Left renal pelvis (tissue), 4 donors: ENCODE measurements at places on chromosomes 2 and 18.

DNA sequence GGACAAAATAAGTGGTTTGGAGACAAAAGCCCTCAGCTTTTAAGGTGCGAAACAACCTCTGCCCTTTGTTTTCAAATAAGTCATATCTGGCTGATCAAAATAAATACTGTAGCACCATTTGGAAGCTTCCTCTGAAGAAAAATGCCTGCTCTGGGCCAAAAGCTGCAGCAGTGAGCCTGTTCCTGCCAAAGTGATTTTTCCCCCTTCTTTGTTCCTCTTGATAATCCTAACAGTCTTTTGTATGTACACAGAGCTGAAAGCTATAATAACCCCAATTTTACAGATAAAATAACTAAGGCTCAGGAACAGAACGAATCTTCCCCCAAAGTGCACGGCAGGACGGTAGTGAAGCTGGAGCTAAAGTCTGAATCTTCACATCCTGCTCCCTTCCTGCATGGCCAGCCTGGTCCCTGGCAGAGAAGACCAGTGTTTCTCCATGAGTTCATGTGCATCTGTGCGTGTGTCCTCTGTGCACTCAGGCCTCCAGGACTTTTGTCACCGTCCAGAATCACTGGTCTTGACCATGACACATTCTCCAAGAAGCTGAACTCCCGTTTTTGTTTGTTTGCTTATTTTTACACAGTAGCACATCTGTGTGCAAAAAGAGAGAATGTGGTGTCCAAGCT is 2114.1 kb upstream of the PIK3C3 start:
- no peak for DNase-seq

- DNase-seq, result no peak
Observed at GRCh38 chr2:181152701-181153100, 172.3 kb downstream of the UBE2E3 start.

- DNase-seq, result no peak
Observed at GRCh38 chr2:25041307-25041927, 459 bp upstream of the EFR3B start.

GRCh38 chr18:48824231-48824970 is 126.4 kb downstream of the SMAD7 start:
- no peak for DNase-seq

GRCh38 chr2:178899656-178900055 is 92.4 kb upstream of the TTN start:
- DNase-seq, result no peak

- DNase-seq, result no peak
Observed at GRCh38 chr2:71510196-71510807, 56.9 kb downstream of the DYSF start.

- DNase-seq, result no peak
Observed at GRCh38 chr2:1318366-1319009, 94.8 kb upstream of the TPO start.

DNA sequence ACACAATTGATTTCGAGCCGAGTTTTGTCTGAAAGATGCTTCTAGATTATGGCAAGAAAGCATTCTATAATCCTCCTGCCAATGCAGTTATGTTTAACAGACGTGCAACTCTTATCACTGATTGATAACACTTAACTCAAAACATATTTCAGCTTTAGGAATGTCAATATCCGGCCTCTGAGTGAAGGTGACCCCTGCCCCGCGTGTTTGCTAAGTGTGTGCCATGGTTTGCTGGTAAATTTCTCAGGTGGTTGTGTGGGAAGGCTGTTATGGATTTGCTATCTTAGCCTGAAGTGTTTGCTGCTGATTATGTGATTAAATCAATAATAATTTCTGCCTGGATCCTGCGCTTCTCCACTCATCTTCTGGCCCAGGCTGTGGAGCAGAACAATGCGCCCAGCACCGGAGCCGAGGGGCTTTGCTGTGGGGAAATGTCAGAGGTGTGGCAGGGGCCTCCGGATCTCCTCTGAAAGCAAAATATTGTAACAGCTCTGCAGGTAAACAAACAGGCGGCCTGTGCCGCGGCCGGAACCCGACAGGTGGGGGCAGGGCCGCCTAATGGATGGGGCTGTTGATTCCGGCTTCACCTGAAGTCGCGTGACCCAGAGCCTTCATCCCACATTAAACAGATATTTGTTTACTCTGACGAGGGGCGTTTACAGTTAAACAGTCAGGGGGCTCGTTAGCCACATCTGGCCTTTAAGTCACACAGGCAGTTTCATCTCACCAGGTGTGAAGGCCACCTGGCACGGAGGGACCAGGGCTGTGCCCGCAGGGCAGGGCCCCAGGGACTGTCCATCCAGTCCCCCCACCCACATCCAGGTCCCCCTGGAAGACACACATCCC is 210.7 kb upstream of the SALL3 start:
- DNase-seq, result no peak

DNA sequence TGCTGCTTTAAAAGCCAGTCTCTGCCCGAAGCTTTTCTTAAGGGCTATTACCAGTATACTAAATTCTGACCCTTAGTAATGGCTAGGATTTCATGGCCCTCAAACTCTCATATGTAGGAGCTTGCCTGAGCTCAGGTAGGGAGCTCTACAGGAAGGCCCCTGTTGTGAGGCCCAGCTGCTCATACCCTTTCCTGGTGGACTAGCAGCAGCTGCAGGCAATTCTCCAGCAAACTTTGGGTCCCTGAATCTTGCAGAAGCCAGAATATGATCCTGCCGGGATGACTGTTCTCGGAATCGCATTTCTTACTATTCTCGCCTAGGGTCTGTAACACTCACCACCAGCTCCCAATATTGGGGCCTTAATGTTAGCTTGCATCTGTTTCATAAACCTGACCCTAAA is 106.4 kb upstream of the SERTAD2 start:
- no peak for DNase-seq

DNA sequence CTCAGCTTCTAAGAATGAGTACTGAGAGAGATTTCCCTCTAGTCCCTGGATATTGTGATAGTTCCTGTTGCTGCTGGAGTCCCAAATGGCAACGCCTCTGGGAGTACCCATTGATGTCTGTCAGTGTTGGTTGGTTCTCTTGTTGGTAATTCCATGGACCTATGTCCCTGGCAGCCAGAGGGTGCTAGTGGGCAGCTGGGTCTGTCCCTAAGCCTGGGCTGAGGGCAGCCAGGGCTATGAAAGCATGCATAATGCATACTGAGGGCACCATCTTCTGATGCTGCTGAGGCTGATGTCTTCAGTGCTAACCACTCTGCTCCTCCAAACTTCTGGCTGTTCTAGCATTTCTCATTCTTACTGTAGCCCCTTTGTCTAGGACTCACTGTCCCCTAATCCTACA is 35.9 kb downstream of the NABP1 start:
- DNase-seq, result no peak

- no peak for DNase-seq
Observed at GRCh38 chr18:49677762-49678413, 116.0 kb downstream of the LIPG start.

- no peak for DNase-seq
Observed at GRCh38 chr2:36971990-36972389, 5.7 kb upstream of the STRN start.

GRCh38 chr2:64540615-64541014 is 16.5 kb downstream of the AFTPH start:
- no peak for DNase-seq

DNA sequence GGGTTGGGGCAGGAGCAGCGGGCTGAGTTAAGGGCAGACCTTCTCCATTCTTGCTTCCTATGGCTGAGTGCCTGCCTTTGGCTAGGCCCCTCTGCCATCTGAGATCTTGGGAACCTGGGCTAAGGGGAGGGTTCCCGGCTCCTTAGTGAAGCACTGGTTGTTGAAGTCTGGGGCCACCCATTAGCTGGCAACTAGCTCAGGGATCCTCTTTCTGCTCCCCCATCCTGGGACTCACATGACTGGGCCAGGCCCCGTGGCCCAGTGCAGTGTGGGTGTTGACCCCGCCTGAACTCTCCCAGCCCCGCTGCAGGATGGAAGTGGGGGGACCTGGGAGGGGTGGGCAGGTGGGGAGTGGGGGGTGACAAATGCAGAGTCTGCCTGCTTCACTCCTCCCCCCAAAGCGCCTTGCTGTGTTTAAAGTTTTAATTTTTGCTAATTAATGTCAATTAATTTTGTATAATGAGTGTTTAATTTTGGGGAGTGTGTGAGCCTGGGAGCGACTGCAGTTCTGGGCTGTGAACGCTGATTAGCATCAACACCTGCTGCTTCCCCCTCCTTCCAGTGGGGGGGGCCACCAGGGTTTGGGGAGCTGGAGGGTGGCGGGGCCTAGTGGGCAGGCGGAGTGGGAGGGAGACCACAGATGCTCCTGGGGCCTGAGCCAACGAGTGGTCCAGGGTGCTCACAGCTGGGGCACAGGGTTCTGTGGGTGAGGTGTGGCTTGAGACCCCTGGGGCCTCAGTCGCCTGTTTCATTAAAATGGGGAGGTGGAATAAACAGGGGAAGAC is 55.2 kb downstream of the EMX1 start:
- DNase-seq, result no peak

DNA sequence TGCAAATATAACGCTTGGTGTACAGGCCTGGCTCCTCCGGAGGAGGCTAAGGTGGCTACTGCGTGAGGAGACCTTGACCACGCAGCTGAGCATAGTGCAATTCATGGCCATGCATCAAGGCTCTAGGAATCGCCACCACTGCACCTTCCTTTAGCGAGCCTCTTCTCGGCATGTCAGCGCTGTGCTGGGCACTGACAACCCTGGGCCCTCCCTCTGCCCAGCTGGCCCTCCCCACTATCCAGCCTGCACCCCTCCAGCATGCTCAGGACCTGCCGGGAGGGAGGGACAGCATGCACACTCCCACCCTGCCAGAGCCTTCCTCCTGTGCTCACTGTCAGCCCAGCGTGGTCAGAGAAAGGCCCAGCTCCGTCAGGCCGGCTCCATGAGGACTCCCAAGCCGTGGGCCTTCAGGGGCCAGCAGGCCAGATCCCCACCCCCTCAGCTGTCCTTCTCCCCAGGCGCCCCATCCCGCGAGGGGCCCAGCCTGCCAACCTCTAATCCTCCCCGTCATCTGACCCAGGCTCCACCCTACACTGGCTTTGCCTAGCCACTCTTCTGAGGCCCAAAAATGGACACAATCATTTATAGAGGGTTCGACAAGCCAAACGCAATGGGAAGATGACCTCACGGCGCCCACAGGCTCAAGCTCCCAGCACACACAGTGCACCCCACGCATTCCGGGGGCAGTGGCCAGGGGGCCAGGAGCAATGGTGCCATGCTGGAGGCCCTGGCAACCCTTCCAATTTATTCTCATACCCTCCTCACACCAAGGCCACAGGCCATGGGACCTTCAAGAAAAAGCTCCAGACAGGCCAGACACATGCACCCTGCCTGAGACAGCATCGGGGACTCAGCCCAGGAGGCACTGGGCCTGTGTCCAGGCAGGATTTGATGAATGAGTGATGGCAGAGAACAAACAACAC is 3.5 kb downstream of the BIN1 start:
- no peak for DNase-seq

- DNase-seq, result no peak
Observed at GRCh38 chr2:233791883-233792329, 13.8 kb downstream of the MROH2A start.

GRCh38 chr2:225112362-225113126 is 70.3 kb upstream of the DOCK10 start:
- no peak for DNase-seq

DNA sequence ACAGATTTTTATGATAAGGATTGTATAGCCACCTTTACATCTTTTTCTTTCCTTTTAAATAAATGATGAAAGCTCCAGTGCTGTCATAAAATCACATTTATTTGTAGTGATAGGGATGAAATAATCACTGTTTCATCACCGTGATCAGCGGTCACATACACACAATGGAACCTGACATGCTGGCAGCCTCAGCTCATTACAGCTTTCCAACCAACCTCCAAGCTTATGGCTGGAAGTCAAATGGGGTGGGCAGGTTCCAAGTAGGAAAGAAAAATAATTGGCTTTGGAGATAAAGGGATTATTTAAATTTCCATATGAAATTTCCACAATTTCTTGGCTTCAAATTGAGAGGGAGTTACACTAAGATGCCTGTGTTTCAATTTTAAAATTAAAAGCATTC is 251.3 kb downstream of the PLCL1 start:
- DNase-seq, result no peak

DNA sequence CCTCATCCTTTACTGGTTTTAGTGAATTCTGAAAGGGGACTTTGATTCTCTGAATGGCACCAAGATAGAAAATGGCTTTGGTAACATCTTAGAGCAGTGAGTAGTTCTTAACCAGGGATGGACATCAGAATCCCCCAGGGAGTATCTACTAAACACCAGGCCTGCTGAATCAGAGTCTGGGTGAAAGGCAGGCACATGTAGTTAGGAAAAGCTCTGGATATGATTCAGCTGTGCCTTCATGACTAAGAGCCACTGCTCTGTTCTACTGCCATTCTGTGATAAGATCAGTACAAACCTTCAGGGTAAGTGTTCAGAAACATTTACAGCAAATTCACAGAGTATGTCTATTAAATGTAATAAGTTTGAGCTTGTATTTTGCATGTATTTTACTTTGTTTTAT is 46.2 kb upstream of the B3GNT2 start:
- no peak for DNase-seq

- DNase-seq, result no peak
Observed at GRCh38 chr2:49772299-49772970, 618.1 kb upstream of the FSHR start.

GRCh38 chr2:175640655-175641054 is 361.4 kb downstream of the LNPK start:
- no peak for DNase-seq

- no peak for DNase-seq
Observed at GRCh38 chr18:38475686-38476085, 910.1 kb upstream of the CELF4 start.

DNA sequence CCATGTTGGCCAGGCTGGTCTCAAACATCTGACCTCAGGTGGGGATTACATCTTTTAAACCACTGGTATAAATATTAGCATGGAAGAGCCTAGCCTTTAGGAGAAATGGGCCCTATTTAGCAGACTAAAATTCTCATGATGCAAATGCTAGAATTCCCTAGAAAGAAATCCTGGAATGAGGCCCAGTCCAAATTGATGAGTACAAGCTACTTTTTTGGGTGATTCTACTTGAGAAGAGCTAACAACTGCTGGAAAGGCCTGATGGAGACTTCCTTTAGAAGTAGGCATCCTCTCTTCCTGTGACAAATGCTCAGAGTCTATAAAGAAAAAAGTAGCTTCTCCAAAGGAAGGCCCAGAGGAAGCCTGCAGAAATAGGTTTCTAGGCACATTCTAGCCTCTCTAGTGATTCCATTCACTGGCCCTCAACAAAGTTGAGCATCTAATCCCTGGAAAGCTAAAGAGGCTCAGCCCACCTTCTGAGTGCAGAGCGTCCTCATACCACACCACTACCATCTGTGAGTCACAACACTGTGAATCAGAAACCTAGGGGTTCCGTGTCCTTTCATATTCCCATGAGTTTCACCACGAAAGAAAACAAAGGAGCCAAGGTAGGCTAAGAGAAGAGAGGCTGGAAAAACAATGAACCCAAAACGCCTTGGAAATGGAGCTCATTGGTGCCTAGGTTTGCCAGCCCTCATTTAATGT is 183.1 kb downstream of the C1D start:
- DNase-seq, result no peak

- DNase-seq, result no peak
Observed at GRCh38 chr2:213476641-213477040, 192.4 kb downstream of the SPAG16 start.
